ENCODE measurements at places on chromosomes 7 and 10.

GRCh38 chr7:72674394-72674793 is 153.6 kb downstream of the TYW1B start:
- DNase-seq: no peak

GRCh38 chr10:79208251-79208983 is 138.9 kb upstream of the PPIF start:
- no peak for DNase-seq

DNA sequence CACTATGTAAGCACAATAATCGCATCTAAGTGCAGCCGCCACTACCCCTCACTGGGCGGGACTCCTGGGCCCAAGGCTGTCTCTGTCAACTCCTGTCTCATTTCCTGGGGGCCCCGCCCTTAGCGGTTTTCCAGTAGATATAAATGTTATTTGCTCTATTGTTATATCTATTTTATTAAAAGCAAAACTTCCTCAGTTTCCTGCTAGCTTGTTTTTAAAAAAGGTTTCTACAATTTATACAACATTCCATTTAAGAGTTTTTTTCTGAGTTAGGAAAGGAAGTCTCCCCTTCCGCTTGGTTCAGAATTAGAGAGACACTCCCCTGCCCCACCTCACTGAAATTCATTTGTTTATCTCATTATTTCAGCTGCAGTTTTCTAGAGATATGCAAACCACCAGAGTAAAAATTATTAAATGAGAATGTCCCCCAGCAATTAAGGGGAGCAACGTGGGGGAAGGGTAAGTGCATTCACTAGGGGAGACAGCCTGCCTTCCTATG is 82.7 kb downstream of the RAMP3 start:
- DNase-seq: no peak

DNA sequence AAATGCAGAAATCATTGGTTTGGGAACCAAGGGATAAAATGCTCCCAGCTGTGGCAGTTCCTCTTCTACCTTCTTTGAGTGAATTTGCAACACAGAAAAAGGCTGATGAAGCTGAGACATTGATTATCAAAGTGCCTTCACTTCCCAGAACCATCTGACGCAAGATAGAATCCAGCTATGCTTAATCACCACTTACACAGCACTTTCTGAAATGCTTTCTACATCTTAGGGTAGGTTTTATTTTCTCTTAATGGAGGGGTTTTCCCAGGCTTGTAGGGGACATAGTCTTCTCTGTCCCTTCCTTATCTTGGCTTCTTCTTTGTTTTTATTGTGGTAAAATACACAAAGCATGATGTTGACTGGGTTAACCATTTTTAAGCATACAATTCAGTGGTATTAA is 332.6 kb upstream of the ZNF32 start:
- DNase-seq: no peak

DNA sequence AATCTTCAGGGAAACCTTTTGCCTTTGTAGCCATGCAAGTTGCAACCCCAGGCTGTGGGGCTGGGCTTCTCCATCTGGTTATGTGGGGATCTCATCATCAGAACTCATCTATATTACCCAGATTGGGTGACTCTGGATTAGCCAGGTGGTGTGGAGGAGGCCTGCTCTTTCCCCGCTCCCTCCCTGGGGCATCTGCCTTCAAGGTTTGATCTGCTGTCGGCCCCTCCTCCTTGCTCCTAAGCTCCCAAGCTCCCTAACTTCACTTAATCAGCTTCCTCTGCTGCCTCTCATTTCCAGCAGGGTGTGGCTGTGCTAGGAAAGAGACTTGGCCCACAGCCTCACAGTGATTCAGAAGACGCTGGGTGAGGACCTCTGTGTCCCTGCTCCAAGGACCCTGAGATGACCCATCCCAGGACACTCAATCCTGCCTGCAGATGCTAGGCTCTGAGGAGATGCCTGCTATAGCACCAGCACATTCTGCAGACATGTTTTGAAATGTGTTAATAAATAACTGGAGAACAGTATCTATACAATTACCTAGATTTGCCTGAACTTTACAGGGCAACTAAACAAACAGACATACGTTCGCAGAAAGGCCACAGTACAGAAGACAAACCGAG is 392.1 kb upstream of the PODXL start:
- DNase-seq: no peak

GRCh38 chr10:13883636-13884444 is 297.1 kb downstream of the PRPF18 start:
- DNase-seq: no peak

- no peak for DNase-seq
These were observed 24.5 kb upstream of the GRB10 start for GRCh38 chr7:50807026-50807730.

DNA sequence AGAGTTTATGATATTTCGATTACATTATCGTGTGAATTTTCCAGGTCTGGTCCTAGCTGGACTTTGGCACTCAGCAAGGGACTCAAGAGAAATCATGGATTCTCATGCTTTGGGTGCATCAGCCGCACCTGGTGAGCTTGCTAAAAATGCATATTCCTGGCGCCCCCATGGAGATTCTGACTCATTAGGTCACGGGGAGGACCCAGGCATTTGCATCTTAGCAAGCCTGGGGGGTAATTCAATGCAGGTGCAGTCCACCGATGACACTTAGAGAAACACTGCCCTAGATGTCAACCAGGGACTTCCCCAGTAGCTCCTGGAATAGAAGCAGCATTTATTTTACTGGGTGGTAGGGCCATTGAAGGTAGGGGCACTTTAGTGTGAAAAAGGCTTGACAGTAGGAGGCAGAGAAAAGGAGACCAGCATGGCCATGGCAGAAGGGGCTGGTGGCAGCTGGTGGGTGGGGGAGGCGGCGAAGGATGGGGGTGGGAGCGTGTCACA is 29.9 kb upstream of the PDCD4 start:
- DNase-seq: no peak

- DNase-seq: no peak
These were observed 293.7 kb downstream of the BBS9 start for GRCh38 chr7:33422825-33423645.

- DNase-seq: no peak
These were observed 193.4 kb upstream of the MBL2 start for GRCh38 chr10:52965938-52966401.

- DNase-seq: no peak
These were observed 108.9 kb upstream of the FAM3C start for GRCh38 chr7:121505021-121505420.

- no peak for DNase-seq
These were observed 145.6 kb upstream of the ZNF32 start for GRCh38 chr10:43794181-43794815.

- DNase-seq: no peak
These were observed 50.6 kb downstream of the ABLIM1 start for GRCh38 chr10:114607358-114607998.

DNA sequence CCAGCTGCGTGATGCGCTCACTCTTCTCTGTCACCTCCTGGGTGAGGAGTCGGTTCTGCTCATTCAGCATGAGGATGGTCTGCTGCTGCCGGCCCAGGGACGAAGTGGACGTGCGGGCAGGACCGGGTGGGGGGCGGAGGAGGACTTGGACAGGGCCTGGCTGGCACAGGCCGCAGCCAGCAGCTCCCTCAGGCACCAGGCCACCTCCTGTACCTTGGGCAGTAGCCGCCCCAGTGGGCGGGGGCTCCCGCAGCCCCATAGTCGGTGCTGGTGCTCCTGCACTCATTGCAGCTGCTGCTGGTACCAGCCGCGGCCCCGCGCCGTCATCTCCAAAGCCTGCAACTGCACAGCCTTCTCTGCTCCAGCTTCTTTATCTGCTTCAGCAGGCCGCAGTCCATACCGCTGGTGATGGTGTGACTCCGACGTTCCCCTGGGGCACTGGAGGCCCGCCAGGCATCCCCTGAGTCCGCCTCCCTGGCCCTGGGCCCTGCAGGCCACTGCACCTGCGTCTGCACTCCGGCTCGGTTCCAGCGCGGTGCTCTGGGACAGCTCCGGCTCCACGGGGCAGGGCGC is 884.9 kb upstream of the ZNF722 start:
- DNase-seq: no peak

DNA sequence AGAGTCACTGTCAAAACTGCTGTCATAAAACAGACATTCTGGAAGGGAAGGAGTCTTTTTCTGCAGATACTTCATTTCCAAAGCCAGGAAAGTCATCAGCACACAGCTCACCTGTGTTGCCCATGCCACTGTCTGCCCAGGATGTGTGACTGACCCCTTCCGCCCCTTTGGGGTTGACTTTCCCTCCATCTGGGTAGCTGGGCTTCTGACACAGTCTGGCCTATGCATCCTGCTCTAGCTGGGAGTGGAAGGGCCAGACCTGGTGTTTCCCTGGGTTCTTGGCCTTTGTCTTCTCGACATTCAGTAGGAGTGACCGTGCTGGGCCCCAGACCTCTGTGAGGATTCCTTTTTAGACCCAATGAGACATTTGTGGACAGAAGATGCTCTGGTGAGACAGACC is 378.9 kb upstream of the NUPR2 start:
- no peak for DNase-seq

DNA sequence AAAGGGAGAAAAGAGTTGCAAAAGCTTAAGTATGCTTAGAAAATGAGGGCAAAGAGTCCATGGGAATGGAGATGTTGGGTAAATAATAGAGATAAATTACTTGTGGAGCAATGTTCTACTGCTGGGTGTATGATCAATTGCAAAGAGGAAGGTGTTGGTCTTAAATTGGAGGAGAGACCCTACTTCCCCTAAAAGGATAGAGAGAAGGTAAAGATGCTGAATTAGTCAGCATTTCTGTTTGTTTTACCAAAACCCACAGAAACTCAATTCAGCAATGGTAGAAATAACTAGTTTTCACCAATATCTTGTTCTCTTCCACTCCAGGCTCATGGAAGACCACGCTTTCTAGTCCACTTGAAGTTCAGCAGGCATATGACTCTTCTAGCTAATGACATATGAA is 32.1 kb downstream of the ASB4 start:
- DNase-seq: no peak

DNA sequence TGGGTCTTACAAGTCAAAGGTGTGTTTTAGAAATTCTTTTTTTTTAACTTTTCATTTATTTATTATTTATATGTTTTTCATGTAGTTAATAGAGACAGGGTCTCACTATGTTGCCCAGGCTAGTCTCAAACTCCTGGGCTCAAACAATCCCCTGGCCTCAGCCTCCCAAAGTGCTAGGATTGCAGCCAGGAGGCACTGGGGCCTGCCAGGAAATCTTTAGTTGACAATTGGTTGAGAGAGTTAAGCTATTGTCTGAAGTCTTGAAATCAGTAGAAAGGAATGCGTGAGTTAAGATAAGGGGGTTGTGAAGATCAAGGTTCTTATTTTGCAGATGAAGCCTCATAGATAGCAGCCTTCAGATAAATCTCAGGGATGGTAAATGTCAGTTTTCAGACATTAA is 245.4 kb upstream of the GALNT17 start:
- DNase-seq: no peak

GRCh38 chr10:71720288-71720687 is 710 bp upstream of the C10orf105 start:
- no peak for DNase-seq

DNA sequence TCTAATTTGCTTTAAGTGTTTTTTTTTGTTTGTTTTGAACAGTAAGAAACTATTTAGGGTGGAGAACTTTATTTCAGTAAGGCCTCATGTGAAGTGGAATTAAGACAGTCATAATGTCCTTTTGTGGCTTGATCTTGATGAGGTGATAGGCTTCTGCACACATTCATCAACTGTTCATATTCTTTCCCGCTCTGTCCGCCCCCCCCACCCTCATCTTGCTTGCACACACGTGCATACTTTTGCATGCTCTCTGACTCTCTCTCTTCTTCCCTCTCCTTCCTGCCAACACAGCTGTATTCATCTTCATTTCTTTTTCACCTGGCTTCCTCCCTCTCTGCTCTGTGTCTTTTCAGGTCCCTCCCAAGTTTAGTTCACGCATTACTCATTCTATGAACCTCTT is 429.6 kb downstream of the AUTS2 start:
- DNase-seq: no peak

GRCh38 chr10:30431435-30431911 is 2.5 kb upstream of the MAP3K8 start:
- no peak for DNase-seq

DNA sequence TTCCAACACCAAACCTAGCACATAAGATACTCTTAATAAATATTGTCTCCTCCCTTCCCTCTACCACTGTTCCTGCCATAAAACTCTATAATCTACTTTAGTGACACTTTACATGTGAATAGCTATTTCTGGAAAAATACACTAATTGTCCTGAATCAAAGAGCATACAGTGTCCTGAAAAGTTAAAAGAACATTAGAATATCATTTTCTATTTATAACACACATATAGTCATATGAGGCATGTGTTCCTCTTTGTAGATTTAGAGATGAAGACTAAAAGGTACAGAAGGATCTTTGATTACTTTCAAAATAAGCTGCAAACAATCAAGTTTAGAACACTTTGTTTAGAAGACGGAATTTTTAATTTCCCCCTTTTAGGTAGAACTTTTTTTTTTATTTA is 13.6 kb downstream of the NCOA4 start:
- DNase-seq: no peak

DNA sequence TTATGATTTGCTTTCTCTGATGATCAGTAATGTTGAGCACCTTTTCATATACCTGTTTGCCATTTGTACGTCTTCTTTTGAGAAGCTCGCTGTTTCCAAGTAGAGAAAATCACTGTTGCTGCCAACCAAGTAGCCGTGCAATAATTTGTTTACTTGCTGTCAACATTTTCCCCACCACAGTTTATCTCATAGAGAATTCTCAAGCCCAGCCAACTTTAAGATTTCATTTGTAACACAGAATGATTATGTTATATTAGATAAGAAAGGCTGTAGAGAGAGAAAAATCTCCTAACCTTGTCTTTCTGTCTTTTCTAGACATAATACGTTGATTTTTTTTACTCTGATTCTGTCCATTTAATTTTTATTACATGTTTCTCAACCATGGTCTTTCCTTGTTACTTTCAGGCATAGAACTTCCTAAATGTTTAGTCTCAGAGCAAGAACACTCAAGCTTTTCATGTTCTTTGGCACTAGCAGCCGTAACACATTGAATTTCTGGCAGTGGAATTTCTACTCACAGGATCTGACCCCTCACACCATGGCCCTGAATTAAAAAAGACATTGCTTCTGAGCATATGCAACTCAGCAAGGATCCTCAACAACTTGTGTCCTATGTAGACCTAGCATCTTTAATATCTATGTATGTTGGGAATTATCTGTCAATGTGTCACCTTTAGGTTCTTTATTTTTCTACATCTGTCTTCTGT is 23.1 kb downstream of the RPA3 start:
- no peak for DNase-seq
